T-helper 17 cell (primary cell): ENCODE measurements at places on chromosomes 2 and 18. TPM values are rescaled to one million over a fixed set of nuclear protein-coding genes. Genes with fewer than 3 reads are reported as not detected.
A peak's percentile ranks its signal among the peaks of the same experiment; 100 is the strongest.

GRCh38 chr18:49652881-49653724, 91.2 kb downstream of the LIPG start:
- H3K27me3 ChIP-seq = peaks cover 5% of the 10 kb centered on the region
- H3K4me3 ChIP-seq = no peak overlapping the region
- no peak for DNase-seq
- peaks cover 2% of the 10 kb centered on the region for H3K36me3 ChIP-seq
- H3K27ac ChIP-seq = no peak overlapping the region

- H3K27ac ChIP-seq = peak overlapping the region; percentile 85
- no peaks in the 10 kb centered on the region for H3K36me3 ChIP-seq
- DNase-seq = peak; percentile 27
- H3K27me3 ChIP-seq = peaks cover 15% of the 10 kb centered on the region
- peaks cover 25% of the 10 kb centered on the region for H3K4me1 ChIP-seq
Measured at GRCh38 chr2:160652236-160652635, 158.6 kb upstream of the RBMS1 start.

The CXCR1 gene
- not detected for total RNA-seq

- DNase-seq = no peak
- H3K4me1 ChIP-seq = peaks cover 39% of the 10 kb centered on the region
- no peaks in the 10 kb centered on the region for H3K27me3 ChIP-seq
- no peak overlapping the region for H3K27ac ChIP-seq
Measured at GRCh38 chr2:9757501-9758264, 85.6 kb upstream of the TAF1B start.

DNA sequence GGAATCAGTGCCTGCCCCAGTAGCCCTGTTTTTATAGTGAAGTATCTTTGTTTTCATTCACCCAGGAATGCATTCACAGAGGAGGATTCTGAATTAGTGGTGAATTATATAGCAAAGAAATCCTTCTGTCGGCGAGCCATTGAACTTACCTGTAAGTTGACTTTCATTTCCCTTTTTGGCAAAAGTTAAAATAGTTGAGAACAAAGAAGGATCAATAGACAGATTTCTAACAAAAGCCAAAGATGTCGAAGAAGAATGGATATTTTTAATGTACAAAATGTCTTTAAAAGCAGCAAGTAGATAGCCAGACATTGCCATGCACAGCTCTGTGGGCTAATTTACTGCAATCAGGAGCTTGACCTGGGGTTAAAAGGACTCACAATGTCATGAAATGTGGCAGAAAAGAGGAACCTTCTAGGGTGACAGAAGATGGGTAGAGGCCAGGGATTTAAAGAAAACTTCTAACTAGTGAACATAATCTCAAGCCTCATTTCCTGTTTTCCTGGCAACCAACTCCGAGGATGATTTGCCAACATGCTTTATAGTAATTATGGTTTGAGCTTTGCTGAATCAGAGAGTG, 53.8 kb upstream of the TMEM87B start:
- no peaks in the 10 kb centered on the region for H3K27me3 ChIP-seq
- H3K4me3 ChIP-seq = no peak overlapping the region
- no peak for DNase-seq
- no peaks in the 10 kb centered on the region for H3K36me3 ChIP-seq
- no peak overlapping the region for H3K27ac ChIP-seq
- no peaks in the 10 kb centered on the region for H3K4me1 ChIP-seq

The UGT1A10 gene
- total RNA-seq = not detected

GRCh38 chr2:118032169-118033013, 18.5 kb upstream of the CCDC93 start:
- peaks cover 4% of the 10 kb centered on the region for H3K4me1 ChIP-seq
- peaks cover 69% of the 10 kb centered on the region for H3K27me3 ChIP-seq
- DNase-seq = peak; percentile 12
- H3K4me3 ChIP-seq = no peak overlapping the region
- H3K27ac ChIP-seq = no peak overlapping the region

DNA sequence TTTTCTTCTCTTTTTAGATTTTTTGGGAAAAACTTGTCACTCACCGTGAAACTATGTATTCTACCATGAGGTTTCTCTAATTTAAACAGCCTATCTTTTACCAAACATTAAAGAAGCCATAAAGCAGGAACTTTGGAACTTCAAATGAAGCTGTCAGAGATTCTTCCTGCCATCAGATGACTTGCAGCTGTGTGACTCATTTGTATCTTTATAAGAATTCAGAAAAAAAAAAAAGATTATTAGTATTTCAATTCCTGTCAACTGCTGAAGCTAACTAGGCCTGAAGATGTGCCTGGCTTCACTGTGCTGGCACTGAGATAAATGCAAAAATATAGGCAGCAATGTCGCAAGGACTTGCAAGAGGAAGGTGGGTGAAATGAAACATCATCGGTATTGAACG, 1399.1 kb upstream of the PIK3C3 start:
- no peak for DNase-seq
- H3K4me1 ChIP-seq = no peaks in the 10 kb centered on the region
- H3K4me3 ChIP-seq = no peak overlapping the region
- no peaks in the 10 kb centered on the region for H3K27me3 ChIP-seq
- H3K36me3 ChIP-seq = no peaks in the 10 kb centered on the region
- no peak overlapping the region for H3K27ac ChIP-seq

DNA sequence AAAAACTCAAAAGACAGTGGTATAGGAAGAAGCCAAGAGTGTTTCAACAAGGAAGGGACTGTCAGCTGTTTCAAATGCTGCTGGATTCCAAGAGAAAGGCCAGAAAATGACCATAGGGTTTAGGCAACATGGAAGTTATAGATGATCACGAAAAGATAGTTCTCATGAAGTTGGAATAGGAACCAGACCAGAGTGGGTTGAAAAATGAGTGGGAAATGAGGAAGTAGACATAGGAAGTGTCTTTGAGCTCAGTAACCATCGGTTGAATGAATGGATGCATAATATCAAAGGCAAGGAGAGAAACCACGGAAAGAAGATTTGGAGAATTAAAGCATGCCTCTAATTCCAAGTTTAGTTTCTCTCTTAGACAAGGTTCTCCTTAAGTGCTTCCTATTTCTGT, 1.3 kb downstream of the NCAPH start:
- H3K27me3 ChIP-seq = no peaks in the 10 kb centered on the region
- peaks cover 35% of the 10 kb centered on the region for H3K4me1 ChIP-seq
- DNase-seq = no peak
- peak overlapping the region; percentile 95 for H3K27ac ChIP-seq

DNA sequence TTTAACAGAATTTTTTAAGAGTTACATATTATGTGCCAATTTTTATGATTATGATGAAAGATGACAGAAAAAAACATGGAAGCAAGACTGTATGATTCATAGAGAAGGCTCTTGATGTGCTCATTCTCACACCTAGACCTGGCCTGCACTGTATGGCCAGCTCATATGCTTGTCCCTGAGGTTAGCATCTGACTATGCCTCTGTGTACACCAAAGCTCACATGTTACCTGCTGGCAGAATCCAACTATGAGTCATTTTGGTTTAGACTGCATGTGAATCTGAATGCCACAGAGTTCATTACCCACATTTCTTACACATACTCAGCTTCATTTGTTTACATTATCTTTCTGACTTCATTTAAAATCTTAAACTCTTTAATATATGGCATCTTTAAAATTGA, 139.0 kb downstream of the DSC3 start:
- no peak for DNase-seq
- no peak overlapping the region for H3K4me3 ChIP-seq
- no peaks in the 10 kb centered on the region for H3K36me3 ChIP-seq

- H3K27ac ChIP-seq = peak overlapping the region; percentile 27
- DNase-seq = no peak
- no peaks in the 10 kb centered on the region for H3K27me3 ChIP-seq
Measured at GRCh38 chr2:171419333-171419732, 14.5 kb downstream of the METTL8 start.
